ENCODE measurements at places on chromosomes 12 and 14.

GRCh38 chr12:64976131-64976530 is 145.0 kb downstream of the WIF1 start:
- no peak for DNase-seq

DNA sequence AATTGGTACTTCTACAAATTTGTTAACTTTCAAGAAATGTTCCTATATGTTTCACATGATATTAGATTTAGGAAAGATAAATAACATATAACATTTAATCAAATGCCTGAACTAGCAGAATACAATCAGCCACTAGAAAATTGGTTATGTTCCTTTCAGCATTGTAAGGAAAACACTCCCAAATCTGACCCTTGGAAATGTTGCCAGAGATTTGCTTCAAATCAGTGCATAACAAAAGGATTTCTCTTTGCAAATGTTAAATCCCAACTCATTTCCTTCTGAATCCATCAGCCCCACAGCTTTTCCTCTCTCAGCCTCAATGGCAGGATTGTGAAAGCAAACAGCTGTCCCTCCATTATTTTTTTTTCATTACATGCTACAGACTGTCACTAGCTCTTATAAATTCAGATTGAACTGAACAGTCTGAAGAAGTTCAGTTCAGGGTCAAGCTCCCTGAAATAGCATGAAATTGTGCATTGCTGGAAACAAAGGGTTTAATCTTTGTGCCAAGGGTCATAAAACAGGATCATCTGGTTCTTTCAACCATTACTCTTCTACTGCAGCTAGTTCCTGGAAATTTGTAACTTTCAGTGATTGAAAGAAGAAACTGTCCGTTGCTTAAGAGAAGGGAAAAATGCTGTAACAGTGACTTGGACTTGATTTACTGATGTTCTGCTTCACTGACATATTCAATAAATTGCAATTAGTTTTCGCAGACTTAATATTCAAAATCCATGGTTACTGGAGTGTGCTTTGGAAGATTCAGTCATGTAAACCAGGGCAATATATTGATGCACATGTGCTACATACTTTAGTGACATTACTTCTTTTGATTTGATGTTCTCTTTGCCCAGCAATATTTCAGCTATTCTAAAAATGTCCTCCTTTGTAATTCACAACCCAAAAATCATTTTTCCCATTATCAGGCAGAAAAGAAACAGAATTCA is 246.4 kb downstream of the RPL10L start:
- DNase-seq, result no peak

DNA sequence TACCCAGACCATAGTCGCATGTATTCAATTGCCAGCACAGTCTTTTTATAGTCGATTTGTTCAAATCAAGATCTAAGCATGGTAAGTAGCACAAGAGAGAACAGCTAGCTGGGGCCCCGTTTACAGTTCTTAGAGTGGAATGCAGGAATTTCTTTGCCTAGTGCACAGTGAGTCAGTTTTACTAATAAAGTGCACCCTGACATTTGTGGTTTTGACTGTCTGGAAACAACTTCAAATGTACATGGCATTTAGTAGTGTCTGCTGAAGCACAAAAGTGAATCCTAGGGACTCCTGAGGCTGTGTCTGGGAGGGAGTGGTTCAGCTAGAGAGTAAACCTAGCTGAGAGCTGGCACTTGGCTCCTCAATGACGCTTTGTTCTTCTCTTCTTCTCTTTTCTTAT is 64.9 kb downstream of the TMX1 start:
- no peak for DNase-seq

DNA sequence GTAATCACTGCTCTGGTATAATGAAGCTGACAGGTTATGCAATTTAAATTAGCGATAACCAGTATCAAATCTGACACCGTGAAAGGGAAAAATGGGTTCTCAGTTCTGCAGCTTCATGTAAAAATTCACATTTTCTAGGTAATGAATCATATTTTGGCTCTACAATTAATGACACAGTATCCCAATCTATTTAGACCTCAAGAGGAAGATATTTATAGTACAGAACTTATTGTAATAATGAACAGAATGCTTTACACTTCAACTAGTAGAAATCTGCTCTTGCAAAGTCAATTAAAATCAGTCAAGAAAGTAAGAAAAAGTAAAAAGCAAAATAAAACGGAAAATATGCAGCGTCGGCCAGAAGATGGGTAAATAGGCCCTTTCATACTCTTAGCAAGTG is 24.3 kb downstream of the SEL1L start:
- no peak for DNase-seq

DNA sequence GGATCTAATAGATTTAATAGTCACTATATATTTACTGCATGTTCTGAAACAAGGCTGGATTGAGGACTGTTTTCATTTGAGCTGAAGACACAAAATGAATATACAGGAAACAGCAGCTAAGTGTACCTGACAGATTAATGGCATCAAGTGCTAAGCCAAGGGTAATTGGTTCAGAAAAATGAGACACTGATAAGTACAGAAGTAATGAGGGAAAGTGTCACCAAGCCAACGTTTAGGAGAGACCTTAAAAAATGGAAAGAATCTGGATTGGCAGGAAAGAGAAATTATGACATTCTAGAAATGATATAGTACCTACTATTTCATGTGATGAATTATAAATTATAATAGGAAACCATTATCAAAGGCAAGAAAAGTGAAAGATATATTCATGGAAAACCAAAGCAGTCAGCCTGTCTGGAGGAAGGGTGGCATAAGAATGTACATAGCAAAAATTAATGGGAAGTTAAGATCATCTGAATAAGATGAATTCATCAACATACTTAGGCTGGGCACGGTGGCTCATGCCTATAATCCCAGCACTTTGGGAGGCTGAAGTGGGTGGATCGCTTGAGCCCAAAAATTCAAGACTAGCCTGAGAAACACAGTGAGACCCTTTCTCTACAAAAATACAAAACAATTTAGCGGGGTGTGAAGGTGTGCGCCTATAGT is 21.0 kb upstream of the DUSP16 start:
- DNase-seq, result no peak

Data from stimulated activated CD8-positive, alpha-beta memory T cell treated with anti-CD3 and anti-CD28 coated beads, Interleukin-2, amount 100 ng/mL, for 48 hours (primary cell).